ENCODE measurements at places on chromosomes 7 and 10. TPM values are rescaled to one million over a fixed set of nuclear protein-coding genes. Genes with fewer than 3 reads are reported as not detected.

DNA sequence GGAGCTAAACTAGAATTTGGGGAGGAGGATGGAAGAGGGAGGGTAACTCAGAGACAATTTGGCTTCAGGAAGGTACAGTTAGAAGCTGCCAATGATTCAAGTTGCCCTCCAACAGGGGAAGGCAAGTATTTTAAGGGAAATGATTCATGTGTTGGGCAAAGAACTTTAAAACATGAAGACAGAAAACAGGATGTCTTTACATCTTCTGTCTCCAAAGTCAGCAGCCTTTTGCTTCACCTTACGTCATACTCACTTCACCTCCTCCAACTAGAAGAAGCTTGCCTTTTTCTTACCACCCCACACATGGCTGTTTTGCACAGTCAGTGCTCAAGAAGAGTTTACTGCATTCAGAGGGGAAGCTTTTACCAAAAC is 36.1 kb downstream of the PPP1R3C start:
- DNase-seq, result no peak

GRCh38 chr10:7218968-7219367 is 191.9 kb downstream of the SFMBT2 start:
- no peak for DNase-seq

DNA sequence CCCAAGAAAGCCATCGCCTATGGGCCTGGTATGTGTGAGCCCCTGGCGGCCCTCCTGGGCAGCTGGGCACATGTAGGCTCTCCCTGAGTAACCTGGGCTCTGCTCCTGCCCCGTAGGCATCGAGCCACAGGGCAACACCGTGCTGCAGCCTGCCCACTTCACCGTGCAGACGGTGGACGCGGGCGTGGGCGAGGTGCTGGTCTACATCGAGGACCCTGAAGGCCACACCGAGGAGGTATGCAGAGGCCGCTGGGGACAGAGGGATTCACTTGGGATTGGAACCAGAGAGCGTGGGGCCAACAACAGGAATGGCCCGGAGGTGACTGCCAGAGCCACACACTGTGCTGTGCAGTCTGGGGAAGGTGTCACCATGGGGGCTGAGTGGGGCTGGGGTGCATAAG is 7.3 kb downstream of the FLNC start:
- no peak for DNase-seq

DNA sequence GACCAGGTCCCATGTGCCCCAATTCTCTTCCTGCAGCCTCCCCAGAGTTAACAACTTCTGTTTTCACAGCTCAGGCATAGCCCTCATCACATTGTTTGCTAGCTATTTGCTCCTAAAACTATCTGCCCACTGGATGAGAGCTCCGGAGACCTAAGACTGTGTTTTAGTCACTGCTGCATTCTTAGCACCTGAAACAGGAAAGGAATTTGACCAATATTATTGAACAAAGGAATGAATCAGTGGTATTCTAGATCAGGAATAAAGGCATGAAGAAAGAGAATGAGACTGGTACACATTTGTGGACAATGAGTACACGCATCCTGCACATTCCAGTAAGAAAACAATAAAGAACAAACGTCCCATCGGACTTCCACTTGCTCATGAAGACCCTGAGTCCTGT is 54.8 kb downstream of the PPP1R17 start:
- DNase-seq, result no peak

DNA sequence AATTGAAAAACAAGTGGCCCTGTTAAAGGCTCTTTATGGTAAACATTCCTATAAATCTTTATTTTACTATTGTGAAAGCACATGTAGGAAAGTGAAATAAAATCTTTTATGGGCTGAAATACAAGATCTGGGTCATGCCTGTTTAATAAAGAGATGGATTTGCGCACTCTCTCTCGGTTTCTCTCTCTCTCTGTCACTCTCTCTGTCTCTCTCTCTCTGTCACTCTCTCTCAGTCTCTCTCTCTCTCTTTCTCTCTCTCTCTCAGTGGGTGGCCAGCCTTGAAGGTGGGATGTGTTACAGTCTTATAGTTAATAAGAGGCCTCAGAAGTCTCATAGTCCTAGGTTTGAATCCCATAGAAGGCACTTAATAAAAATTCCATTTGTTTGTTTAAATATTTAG is 2.4 kb downstream of the TAC1 start:
- no peak for DNase-seq

GRCh38 chr10:97974526-97975525 is 55.6 kb downstream of the CRTAC1 start:
- no peak for DNase-seq

GRCh38 chr10:76035206-76036110 is 604.0 kb downstream of the LRMDA start:
- peak; percentile 40 for DNase-seq

DNA sequence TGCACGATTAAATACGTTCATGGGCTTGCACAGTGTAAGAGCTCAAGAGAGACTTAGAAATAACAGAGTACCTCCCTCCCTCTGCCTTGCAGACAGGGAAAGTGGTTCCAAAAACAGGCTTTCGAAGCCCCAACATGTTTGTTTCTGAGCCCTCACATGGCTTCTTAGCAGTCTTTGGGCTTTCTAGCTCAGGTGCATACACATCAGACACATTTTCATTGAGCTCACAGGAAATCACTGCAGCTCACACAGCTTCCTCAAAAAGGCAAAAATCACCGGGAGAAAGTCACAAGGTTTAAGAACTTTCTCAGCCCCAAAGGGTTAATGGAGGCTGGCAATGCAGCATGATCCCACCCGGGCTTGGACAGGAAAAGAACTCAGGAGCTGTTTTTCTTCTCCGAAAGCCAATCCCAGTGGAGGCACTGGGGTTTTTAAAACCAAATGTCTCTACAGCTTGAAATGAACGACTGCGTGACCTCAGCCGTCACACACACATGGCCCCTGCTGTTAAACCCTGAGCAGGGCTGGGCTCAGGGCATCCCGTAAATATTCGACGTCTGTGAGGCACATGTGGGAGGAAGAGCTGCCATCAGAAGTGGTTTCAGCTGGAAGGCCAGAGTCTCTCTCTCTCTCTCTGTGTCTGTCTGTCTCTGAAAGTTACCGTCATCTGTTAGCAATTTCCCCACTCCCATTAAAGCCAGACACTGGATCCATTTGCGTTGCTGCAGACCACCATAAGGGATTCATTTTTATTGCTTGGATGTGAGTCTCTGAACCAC is 69.7 kb downstream of the CALML3 start:
- no peak for DNase-seq

DNA sequence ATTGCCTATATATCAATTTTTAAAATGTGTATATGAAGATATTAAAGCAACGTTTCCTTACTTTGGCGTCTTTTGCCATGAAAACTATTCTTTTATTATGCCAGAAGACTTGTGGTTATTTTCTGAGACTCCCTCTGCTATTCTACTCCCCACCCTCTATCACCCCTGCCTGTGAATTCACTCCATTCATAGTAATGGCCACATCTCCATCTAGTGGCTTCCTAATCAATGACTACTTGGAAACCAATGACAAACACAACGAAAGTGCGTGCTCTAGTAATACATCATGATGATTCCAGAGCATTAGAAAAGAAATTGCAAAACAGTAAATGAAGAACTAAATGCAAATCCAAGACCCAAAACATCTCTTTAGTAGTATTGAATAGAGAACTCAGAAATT is 186.7 kb upstream of the HGF start:
- no peak for DNase-seq

DNA sequence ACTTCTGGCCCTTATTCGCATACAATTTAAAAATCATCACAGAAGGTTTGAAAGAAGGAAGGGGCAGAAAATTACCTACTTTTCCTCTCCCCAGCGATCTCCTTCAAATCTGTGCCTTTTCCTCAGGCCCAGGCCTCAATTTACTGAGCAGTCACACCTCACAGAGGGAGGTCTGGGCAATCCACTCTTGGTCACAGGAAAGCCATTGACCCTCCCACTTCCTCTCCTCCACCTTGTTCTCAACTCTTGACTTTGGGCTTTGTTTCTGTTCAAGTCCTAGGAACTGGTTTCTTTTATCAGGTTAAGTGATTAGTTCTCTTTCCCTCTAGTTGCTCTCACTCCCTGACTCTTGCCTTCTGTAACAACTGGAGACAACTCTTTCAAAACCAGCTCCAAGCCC is 37.0 kb upstream of the ATRNL1 start:
- no peak for DNase-seq

GRCh38 chr7:30750683-30751650 is 968 bp upstream of the INMT start:
- no peak for DNase-seq

GRCh38 chr7:49766966-49767365 is 6.5 kb upstream of the VWC2 start:
- no peak for DNase-seq

GRCh38 chr7:116689790-116690259 is 17.8 kb downstream of the MET start:
- DNase-seq, result peak; percentile 81

DNA sequence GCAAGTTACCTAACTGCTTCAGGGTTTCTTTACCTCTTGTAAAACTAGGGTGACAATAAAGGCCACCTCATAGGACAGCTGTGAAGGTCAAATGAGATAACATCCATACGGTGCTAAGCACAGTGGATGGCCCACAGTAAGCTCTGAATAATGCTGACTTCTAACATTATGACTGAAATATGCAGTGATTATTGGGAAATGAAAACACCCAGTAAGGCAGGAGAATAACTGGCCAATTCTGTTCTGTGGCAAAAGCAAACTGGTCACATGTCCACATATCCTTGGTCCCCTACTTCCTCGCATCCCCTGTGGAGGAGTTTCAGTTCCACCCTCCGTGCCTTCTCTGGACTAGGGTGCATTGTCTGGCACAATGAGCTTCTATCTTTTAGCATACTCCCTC is 1.4 kb downstream of the CUBN start:
- DNase-seq, result no peak

GRCh38 chr7:151088856-151089699 is 2.8 kb downstream of the AGAP3 start:
- DNase-seq, result no peak

- DNase-seq, result no peak
Measured at GRCh38 chr10:66189271-66189670, 736.6 kb upstream of the LRRTM3 start.

GRCh38 chr7:73932364-73932763 is 71.4 kb downstream of the TMEM270 start:
- no peak for DNase-seq

DNA sequence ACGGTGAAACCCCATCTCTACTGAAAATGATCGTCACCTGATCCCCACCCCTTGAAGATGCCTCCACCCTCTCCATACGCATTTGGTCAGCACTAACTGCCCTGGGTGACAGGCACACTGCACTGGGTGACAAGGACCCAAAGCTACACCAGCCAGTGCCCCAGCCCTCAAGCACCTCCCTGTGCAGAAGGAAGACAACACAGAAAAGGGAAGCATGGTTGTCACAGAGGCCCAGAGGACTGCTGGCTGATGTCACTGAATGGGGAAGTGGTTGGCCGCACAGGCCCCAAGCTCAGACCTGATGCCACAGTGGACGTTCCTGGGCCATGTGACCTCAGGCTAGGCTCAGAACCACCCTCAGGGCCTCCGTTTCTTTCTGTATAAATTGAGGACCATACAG is 4.2 kb upstream of the PILRA start:
- no peak for DNase-seq

DNA sequence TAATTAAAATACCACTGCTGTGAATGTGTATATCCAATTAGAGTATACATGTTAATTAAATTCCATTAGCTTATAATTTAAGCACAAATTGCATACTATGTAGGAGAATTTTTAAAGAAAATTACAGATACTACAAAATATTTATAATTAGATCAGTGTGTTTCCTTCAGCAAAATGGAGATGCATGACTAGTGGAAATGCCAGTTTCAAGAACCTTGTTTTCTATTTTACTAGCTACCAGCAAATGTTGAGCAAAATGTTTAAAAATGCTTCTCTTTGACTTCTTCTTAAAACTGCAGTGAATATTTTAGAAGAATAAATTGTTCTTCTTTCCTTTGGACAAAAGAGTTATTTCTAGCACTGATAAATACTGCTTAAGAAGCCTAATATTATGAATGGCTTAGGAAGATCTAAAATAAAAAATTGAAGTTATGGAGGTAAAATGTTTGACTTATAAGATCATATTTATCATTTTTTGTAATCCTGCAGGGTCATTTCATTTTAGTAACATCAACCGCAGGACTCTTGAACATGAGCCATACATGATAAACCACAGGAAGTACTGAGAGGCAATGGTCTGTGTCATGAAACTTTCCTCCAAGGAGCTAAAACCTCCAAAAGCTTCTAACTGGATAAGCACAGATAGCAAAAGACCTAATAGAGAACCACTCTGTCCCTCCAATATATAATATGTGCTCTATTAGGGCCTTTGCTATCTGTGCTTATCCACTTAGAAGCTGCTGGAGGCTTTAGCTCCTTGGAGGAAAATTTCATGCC is 1066.0 kb upstream of the CELF2 start:
- DNase-seq, result no peak

DNA sequence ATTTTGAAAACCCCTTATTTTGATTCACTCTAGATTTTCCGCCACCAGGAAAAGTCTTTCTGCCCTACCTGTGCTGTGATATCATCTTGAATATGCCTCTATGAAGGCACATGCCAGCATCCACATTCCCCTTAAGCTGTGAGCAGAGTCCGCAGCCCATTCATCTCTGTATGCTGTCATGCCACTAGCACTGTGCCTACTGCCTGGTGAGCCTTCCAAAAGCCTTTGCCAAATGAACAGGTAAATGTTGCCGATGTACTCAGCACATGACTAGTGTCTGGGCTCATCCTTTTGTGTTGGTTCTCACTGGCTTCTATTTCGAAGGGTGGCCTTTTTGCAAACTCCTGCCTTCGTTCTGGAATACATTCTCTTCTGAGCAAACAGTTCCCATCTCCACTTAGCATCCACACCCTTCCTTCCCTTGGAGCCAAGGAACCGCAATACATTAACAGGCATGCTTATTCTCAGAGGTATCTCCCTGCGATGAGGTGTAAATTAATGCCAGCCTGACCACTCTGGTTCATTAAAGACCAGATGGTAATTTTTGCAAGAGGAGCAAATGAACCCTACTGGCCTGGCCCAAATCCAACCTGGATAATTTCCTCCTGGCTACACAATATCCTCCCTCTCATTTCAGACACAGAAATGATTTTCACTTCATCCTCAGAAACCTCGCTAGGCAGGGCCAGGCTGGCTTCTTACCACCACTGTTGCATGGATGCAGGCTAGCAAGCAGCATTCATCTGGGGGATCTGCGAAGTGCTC is 339.7 kb upstream of the NFE2L3 start:
- no peak for DNase-seq

DNA sequence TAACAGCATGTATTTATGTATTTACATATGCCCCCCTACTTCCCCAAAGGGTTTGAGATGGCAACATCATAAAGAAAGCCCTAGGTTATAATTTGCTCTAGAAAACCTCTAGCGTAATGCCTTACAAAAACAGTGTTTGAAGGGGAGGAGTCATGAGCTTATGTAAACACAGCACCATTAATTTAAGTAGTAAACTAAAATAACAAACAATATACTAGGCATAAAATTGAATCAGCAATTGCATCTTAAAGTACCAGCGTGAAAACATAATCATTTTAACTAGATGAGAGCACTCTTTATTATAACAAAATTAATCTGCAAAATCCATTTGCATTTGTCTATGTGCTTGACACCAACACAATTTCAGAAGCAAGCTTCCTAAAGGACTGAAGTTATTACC is 507.2 kb upstream of the NRP1 start:
- no peak for DNase-seq

DYNC1I1 gene
- total RNA-seq, result not detected

ELFN1 gene
- not detected for total RNA-seq

LRRC17 gene
- not detected for total RNA-seq

ITPRID1 gene
- total RNA-seq, result not detected

TMEM225B gene
- total RNA-seq, result not detected
